CD4-positive, alpha-beta T cell treated with Interleukin-2 at 100 ng/mL for 4 hours (primary cell): ENCODE measurements at places on chromosomes 5 and 9.

- DNase-seq, result no peak
Measured at GRCh38 chr9:129814432-129815223, 9.3 kb downstream of the TOR1A start.

GRCh38 chr5:133145436-133146170 lies 93.8 kb downstream of the HSPA4 start:
- no peak for DNase-seq

- DNase-seq, result no peak
Measured at GRCh38 chr5:38378579-38378978, 120.2 kb downstream of the EGFLAM start.

DNA sequence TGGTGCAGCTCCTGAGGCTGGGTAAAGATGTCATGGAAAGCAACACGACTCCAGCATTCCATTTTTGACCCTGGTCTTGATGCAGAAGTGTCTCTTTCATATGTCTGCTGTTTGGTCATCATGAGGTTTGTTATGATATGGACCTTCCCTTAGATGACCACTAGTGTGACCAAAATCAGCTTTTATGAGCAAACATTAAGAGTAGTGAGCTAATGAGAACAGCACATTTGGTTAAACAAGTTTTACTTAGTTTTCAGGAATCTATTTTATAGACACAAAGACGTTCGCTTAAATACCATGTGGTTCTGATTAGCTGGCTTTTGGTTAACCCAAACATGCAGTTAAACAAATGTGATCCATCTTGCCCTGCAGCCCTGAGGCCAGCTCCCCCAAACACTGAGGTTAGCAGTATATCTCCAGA lies 56.7 kb upstream of the ACTBL2 start:
- no peak for DNase-seq

DNA sequence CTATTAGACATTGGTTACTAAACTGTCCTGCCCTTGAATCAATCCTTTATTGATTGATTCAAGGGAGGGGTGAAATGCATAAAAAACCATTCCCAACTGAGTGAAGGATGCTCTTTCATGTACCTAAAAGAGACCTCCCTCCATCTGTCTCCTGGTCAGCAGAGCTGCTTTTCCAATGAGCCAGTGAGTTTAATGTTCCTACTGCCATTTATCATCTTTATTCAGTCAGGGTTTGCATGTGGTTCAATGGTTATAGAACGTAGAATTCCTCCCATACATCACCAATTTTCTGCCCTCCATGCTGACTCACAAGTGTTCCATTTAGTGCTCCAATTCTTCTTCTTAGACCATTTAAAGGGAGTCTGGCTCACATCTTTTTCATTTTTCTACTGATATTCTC lies 199.1 kb upstream of the PCSK5 start:
- no peak for DNase-seq

GRCh38 chr5:124365361-124365801 lies 381.1 kb downstream of the ZNF608 start:
- no peak for DNase-seq

- DNase-seq, result no peak
Measured at GRCh38 chr5:98564836-98565235, 208.6 kb upstream of the RGMB start.

- DNase-seq, result no peak
Measured at GRCh38 chr9:130849356-130849755, 14.3 kb downstream of the ABL1 start.

- DNase-seq, result no peak
Measured at GRCh38 chr5:124193371-124193789, 553.1 kb downstream of the ZNF608 start.
